Osteocyte (in vitro differentiated cells): ENCODE measurements at places on chromosomes 3 and 15. TPM values are rescaled to one million over a fixed set of nuclear protein-coding genes. Genes with fewer than 3 reads are reported as not detected.

The SUSD5 gene
- 22.7 and 25.5 TPM in 2 replicates for total RNA-seq

The MGLL gene
- total RNA-seq: 102 and 112 TPM in 2 replicates

DNA sequence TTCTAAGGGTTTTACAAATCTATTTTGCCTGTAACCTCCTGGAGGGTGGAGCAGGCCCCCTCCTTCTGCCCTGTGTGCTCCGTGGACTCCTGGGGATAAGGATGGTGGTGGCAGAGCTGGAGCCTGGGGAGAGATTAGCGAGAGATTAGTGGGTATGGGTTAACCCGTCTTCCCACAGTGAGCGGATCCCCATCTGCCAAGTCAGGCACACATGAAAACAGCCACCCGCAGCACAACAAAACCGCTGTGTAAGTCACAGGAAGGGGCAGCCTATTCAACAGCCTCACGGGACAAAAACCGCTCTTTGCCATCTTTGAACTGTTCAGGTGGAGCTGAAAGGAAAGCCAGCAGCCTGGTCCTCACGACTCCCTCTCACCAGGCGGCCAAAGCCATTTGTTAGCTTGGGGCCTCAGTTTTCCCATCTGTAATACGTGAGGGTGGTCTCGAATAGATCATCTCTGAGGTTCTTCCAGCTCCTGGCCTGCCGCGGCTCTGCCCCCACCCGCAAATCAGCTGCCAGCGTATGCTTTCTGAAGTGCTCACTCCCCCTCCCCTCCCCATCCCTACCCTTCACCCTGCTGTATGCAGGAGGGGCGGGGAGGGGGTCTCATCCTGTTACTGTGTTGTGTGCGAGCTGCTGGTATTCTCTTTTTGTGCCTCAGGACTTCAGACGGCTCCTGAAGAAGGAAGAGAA is 43.6 kb downstream of the PDIA5 start:
- H3K4me1 ChIP-seq: no peaks in the 10 kb centered on the region
- peaks cover 51% of the 10 kb centered on the region for H3K36me3 ChIP-seq
- DNase-seq: no peak
- no peaks in the 10 kb centered on the region for H3K27me3 ChIP-seq
- no peak overlapping the region for H3K4me3 ChIP-seq

DNA sequence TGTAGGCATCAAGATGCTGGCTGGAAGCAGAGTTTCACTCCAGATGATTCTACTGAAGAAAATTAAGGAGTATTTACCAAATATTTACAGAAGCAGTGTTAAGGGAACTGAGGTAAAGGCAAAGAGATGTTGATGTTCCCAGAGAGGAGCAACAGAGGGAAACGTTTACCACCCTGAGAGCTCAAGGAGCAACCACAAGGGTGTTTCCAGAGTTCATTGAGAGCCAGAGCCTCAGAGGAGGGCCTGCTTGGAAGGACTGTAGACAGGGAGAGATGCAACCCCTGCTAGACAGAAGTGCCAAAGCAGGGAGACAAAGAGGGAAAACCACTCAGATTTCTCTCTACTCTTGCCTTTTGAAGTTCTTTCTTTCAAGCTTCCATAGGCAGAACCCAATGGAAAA is 474.5 kb downstream of the RBMS3 start:
- H3K36me3 ChIP-seq: peaks cover 3% of the 10 kb centered on the region
- DNase-seq: no peak
- no peak overlapping the region for H3K4me3 ChIP-seq

DNA sequence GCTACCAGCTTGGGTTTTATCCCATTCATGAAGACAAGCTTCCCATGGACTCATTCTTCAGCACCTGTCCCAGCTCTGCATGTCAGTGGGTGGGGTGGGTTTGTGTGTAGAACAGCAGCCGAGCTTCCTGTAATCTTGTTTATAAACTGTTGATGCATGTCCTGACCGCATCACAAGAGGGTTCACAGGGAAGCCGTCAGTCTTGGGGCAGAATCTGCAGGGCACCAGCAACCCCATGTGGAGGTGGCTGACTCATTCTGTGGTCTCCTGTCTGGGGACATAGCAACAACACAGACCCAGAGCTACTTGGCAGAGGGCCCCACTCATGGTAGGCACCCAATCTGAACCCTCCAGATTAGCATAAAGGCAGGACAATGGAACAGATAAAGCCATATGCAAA is 35.6 kb downstream of the DAPK2 start:
- peak; percentile 85 for DNase-seq
- H3K4me3 ChIP-seq: no peak overlapping the region
- peaks cover 17% of the 10 kb centered on the region for H3K4me1 ChIP-seq
- no peaks in the 10 kb centered on the region for H3K27me3 ChIP-seq
- peaks cover 3% of the 10 kb centered on the region for H3K36me3 ChIP-seq

GRCh38 chr15:93570527-93570926 is 481.5 kb upstream of the RGMA start:
- no peak overlapping the region for H3K4me3 ChIP-seq
- no peak overlapping the region for H3K27ac ChIP-seq
- no peak for DNase-seq

GRCh38 chr15:99224372-99225214 is 24.8 kb downstream of the TTC23 start:
- H3K4me3 ChIP-seq: no peak overlapping the region
- H3K4me1 ChIP-seq: no peaks in the 10 kb centered on the region

GRCh38 chr3:76652524-76652923 is 387.4 kb upstream of the ROBO2 start:
- no peaks in the 10 kb centered on the region for H3K4me1 ChIP-seq
- H3K4me3 ChIP-seq: no peak overlapping the region
- no peaks in the 10 kb centered on the region for H3K36me3 ChIP-seq
- no peak for DNase-seq

- no peak for DNase-seq
- peak overlapping the region; percentile 77 for H3K27ac ChIP-seq
- no peak overlapping the region for H3K4me3 ChIP-seq
- H3K4me1 ChIP-seq: peaks cover 53% of the 10 kb centered on the region
- no peaks in the 10 kb centered on the region for H3K36me3 ChIP-seq
Observed at GRCh38 chr3:178381555-178381954, 154.7 kb upstream of the KCNMB2 start.

GRCh38 chr3:27428446-27428845 is 55.7 kb downstream of the SLC4A7 start:
- peaks cover 40% of the 10 kb centered on the region for H3K36me3 ChIP-seq
- H3K4me3 ChIP-seq: no peak overlapping the region
- H3K27ac ChIP-seq: no peak overlapping the region
- H3K4me1 ChIP-seq: peaks cover 36% of the 10 kb centered on the region
- no peaks in the 10 kb centered on the region for H3K27me3 ChIP-seq

- no peaks in the 10 kb centered on the region for H3K27me3 ChIP-seq
- DNase-seq: no peak
- peaks cover 18% of the 10 kb centered on the region for H3K4me1 ChIP-seq
- peak overlapping the region; percentile 81 for H3K27ac ChIP-seq
Observed at GRCh38 chr3:129793942-129794310, 99.6 kb downstream of the TMCC1 start.

DNA sequence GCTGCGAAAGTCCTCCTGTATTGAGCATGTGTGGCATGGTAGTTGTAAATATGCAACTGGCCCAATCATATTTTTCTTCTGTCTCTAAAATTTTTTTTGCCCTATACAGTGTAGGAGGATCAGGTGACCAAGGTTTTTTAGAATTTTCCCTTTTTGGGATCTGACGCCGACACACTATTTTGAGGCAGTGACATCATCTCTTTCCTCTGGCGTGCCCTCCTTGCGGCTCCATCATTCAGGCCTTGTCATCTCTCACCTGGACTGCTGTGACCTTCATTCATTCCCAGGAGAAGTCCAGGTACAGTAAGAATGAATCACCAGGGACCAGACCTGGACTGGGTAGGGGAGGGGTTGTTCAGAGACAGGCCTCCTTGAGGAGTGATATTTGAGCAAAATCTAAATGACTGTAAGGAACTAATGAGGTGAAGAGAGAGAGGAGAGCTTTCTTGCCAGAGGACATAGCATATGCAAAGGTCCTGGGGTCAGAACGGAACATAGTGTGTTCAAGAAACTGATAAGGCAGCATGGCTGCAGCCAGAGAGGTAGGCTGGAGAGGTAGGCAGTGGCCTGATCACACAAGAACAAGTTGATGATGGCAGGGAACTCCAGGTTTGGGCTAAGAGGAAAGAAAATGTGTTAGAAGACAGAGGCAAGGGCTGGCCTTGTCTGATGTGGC is 38.7 kb downstream of the ARNT2 start:
- H3K4me3 ChIP-seq: no peak overlapping the region
- no peak for DNase-seq
- H3K27ac ChIP-seq: no peak overlapping the region
- H3K27me3 ChIP-seq: no peaks in the 10 kb centered on the region
- H3K36me3 ChIP-seq: peaks cover 2% of the 10 kb centered on the region

- H3K4me1 ChIP-seq: peaks cover 89% of the 10 kb centered on the region
- H3K36me3 ChIP-seq: no peaks in the 10 kb centered on the region
- no peaks in the 10 kb centered on the region for H3K27me3 ChIP-seq
Observed at GRCh38 chr15:57217778-57218598, 158.3 kb upstream of the CGNL1 start.

DNA sequence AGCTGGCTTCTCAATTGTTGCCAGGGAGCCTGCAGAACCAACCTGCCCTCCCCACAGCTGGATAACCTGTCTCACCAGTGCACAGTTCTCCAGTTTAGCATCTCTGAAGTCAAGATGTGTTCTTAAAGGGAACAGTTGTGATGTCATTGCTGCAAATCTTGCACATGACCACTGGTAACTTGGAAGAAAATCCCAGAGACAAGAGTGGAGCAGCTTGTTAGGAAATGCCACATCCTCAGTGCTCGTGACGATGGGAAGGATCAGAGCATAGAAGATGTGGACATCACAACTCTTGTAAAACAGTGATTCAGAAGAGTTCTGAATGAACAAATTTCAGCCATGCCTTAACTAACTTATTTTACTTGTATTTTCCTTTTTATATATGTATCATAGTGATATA is 36.1 kb upstream of the LIMD1 start:
- DNase-seq: no peak
- H3K27me3 ChIP-seq: no peaks in the 10 kb centered on the region
- H3K4me1 ChIP-seq: peaks cover 29% of the 10 kb centered on the region
- no peak overlapping the region for H3K27ac ChIP-seq
- H3K4me3 ChIP-seq: no peak overlapping the region
